ENCODE measurements at places on chromosomes 4 and X.
A peak's percentile ranks its signal among the peaks of the same experiment; 100 is the strongest.

DNA sequence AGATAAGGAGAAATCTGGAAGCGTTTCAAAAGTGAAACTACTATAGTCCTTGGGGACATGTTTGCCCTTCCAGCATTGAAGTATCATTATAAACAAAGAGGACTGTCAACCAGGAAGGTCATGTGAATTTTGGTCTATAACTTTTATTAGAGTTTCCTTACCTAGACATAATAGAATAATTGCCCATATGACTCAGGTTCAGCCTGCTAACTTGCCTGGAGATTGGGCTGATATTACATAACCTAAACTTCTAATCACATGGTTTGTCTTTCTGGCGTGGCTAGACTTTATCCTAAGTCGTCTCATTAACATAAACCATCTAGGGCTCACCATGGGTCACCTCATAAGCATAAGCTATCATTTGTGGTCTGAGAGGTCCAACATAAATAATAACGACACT is 775.9 kb downstream of the CENPC start:
- DNase-seq = no peak

DNA sequence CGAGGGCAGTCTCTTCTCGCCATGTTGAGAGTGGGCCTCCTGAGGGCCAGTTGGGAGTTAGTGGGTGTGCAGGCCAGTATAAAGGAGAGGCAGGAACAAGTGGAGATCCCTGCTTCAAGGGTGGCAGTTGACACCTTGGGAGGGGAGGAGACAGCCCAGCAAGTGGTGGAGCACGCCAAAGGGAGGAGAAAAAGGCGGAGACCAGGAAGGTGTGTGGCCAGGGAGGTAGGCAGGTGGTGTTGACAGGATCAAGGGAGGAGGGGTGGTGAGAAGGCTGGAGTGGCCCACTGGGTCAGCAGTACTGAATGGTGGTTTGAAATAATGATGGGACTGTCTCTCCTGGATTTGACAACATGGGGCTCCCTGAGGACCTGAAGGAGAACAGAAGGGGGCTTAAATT is 32.6 kb downstream of the ZNF185 start:
- no peak for DNase-seq

- DNase-seq = no peak
These were observed 148.7 kb upstream of the RASGEF1B start for GRCh38 chr4:81620442-81620841.

DNA sequence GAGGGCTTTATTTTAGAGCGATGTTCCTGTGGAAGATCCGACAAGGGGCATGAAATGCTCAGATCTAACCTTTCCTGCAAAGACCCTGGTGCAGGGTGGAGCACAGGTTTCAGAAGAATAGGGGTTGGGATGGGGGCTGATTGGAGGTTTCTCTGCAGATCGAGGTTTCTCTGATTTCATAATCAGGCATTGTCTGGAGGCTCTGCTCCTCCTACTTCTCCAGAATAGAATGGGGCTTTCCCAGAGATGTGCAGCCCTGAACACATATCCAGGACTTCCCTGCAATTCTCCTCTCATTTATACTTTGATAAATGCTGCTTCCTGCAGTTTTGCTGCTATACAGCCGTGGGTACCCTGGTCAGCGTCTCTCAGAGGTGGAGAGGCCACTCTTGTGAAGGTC is 397.6 kb upstream of the BOD1L1 start:
- DNase-seq = no peak

GRCh38 chr4:153418558-153418957 is 47.6 kb upstream of the TMEM131L start:
- DNase-seq = no peak

- no peak for DNase-seq
These were observed 6.3 kb downstream of the UBA6 start for GRCh38 chr4:67694662-67695061.

GRCh38 chr4:132169660-132170059 is 979.4 kb upstream of the PCDH10 start:
- no peak for DNase-seq

- DNase-seq = no peak
These were observed 25.5 kb downstream of the PRMT9 start for GRCh38 chr4:147658501-147658900.

- peak; percentile 47 for DNase-seq
These were observed at the start of gene OCRL for GRCh38 chrX:129540068-129540653. OCRL (plus strand) TSS chrX:129540259; CDS start chrX:129540440, 181 bp downstream.

- no peak for DNase-seq
These were observed 20.8 kb upstream of the CEP135 start for GRCh38 chr4:55927803-55928437.

GRCh38 chr4:177159600-177159999 is 150.1 kb upstream of the NEIL3 start:
- DNase-seq = no peak

GRCh38 chrX:37847733-37848197 is 394 bp upstream of the DYNLT3 start:
- DNase-seq = no peak

DNA sequence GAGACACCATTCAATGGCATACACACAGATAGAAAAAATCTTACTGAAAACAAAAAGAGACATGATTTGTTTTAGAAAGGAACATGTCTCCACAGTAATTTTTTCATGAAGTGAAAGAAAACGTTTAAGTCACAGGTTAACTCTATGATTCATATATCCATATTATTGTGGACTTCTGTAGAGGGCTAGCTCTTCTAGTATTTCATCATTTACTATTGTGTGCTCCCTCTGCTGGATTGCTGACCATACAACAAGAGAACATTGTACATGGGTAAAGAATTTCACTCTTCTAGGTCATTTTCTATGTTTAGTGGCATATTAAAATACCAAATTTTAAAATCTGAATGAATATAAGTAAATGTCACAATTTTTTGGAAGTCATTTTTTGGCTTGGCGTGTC is 91.8 kb upstream of the POU3F4 start:
- DNase-seq = no peak

- DNase-seq = no peak
These were observed 174.8 kb upstream of the KLF3 start for GRCh38 chr4:38489011-38489861.

- DNase-seq = no peak
These were observed 33.0 kb upstream of the ANXA3 start for GRCh38 chr4:78518561-78518960.

DNA sequence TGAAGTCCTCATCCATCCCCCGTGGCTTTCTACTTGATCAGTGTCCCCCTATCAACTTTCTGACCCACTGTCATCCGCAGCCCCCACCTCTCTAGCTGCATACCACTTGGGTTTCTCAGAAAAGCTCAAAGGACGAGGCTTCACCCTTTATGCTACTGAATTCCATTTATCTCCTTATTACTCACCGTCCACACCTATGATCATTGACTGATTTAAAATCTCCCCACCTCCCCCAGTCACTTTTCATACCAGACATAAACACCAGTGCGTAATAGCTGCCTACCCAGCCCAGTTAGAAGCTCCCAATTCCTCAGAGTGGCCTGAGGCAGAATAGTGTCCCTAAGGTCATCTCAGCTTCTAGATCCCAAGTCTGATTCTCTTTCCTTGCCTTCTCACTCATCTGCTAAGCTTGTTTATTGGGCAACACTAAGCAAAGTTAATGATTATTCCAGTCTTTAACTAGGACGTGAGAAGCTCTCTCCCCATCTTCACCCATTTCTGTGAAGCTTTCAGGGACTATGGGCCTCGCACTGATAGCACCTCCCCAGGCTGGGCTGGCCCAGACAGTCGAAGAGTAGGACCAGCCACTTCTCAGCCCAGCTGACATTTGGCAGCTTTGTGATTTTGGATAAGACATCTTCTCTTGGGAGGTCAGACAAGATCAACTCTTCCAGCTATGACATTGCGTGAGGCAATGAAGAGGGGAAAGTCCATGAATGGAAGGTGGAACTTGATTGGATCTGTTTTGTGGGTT is 7.2 kb upstream of the DDX60L start:
- DNase-seq = no peak

- no peak for DNase-seq
These were observed 54.5 kb downstream of the RHOH start for GRCh38 chr4:40251366-40251765.

DNA sequence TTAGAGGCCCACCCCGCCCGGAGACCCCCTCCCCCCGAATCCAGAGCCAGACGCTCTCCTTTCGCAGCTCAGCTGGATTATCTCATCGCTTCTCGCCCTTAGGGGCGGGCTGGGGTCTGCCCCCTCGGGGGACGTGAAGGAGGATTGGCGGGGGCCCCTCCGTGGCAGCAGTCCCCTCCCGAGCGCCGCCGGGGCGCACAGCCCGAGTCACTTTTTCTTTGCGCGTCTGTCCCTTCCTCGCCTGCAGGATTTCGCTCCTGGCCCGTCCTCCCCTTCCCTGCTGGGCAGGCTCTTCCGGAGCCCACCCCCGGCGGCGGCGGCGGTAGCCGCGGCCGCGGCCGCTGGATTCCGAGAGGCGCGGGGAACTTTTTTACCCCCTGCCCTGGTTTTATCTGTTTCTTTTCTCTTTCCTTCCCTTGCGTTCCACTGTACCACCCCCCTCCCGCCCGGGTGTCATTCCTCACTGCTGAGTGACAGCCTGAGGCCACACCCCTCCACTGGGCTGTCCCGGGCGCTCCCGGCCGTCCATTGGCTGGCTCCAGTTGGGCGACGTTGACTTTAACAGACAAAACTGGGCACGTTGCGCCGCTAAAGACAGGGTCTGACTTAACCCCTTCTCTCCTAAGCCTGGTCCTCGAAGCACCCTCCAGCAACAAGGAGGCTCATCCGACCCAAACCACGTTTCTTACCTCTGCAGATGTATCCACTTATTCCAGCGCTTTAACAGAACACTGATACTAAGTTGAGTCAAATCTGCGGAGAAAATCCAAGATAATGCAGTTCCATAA is 492 bp upstream of the NKX3-2 start:
- no peak for DNase-seq

DNA sequence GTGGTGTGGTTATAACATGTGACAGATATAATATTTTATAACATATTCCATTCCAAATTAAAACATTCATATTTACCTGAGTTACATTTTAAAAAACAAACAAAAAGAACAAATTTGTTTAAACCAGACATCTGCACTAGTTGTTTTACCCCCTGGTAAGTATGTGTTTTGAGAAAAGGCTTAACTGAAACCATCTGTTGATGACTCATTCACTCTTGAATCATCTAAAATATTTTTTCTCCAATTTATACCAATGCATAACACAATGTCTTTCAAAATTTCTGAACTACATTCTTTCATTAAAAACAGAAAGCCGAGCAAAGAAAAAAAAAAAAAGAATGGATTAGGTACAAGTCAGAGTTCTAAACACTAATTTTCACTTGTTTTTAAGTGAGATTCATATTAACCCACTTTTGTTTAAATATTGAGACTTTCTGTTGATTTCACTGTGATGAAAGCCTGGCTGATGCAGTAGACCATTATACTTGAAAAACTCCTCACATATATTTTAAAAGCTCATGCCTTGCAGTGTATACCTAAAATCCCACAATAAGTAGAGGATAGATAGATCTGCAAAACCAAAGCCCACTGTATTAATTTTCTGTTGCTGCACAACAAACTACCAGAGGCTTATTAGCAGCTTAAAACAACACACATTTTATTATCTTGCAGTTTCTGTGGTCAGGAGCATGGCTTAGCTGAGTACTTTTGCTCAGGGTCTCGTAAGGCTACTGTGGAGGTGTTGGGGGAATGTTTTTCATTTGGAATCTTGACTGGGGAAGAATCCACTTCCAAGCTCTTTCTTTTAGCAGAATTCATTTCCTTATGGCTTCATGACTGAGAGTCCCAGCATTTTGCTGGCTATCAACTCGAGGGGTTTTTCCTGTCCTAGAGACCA is 221.5 kb downstream of the PCDH18 start:
- DNase-seq = no peak

GRCh38 chr4:99043346-99043745 is 45.2 kb downstream of the ADH5 start:
- no peak for DNase-seq

- no peak for DNase-seq
These were observed 3.1 kb upstream of the CYSLTR1 start for GRCh38 chrX:78330540-78330939.

DNA sequence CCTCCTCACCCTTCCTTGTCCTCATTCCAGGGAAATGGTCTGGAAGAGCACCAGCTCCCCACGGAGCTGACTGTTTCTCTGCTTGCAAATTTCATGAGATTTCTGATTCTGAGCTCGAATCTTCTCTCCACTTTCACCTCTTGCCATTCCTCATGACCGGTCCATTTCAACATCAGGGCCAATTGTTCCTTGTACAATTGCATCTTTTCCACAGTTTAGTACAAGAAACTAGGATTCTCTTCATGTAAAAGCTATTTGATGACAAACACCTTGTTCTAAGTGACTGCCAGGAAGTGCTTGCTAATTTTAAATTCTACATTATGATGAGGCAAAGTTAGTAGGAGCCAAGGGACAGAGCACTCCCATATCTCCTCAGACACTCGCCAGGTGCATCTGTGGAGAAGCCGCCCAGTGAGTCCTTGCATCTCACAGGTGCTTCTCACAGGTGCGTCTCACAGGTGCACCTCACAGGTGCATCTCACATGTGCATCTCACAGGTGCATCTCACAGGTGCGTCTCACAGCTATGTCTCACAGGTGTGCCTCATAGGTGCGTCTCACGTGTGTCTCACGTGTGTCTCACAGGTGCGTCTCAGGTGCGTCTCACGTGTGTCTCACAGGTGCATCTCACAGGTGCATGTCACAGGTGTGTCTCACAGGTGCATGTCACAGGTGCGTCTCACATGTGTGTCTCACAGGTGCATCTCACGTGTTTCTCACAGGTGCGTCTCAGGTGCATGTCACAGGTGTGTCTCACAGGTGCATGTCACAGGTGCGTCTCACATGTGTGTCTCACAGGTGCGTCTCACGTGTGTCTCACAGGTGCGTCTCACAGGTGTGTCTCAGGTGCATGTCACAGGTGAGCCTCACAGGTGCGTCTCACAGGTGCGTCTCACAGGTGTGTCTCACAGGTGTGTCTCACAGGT is 3.0 kb upstream of the PDE6B start:
- DNase-seq = no peak

DNA sequence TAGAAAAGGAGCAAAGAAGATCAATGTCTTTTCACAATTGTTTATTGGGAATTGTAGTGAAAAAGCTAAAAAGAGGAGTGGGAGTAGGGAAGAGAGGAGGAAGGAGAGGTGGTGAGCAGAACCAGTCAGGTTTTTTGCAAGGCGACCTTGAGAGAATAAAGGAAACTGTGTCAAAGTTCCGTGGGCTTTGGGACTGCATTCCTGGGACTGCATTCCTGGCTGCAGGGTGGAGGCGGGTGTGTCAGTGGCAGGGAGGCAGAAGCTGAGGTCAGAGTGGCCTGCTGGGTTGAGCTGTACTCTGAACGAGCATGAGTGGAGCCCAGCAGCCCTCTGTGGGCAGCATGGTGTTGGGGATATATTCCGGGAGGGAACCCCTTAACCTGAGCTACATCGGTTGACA is 66.8 kb upstream of the UCP1 start:
- no peak for DNase-seq

Measured in stimulated activated CD4-positive, alpha-beta T cell treated with anti-CD3 and anti-CD28 coated beads, Interleukin-12 subunit alpha, Interleukin-12 subunit beta, amount 100 ng/mL, for 24 hours (primary cell).